ENCODE measurements at places on chromosomes 2 and 18.

DNA sequence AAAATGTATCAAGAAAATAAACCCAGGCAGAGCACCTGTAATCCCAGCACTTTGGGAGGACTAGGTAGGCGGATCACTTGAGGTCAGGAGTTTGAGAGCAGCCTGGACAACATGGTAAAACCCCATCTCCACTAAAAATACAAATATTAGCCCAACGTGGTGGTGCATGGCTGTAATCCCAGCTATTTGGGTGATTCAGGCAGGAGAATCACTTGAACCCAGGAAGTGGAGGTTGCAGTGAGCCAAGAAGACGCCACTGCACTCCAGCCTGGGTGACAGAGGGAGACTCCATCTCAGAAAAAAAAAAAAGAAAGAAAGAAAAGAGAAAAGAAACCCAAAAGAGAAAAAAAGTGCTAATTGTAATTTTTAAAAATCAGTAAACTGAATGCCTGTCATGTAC is 41.4 kb downstream of the DDX18 start:
- no peak for DNase-seq

DNA sequence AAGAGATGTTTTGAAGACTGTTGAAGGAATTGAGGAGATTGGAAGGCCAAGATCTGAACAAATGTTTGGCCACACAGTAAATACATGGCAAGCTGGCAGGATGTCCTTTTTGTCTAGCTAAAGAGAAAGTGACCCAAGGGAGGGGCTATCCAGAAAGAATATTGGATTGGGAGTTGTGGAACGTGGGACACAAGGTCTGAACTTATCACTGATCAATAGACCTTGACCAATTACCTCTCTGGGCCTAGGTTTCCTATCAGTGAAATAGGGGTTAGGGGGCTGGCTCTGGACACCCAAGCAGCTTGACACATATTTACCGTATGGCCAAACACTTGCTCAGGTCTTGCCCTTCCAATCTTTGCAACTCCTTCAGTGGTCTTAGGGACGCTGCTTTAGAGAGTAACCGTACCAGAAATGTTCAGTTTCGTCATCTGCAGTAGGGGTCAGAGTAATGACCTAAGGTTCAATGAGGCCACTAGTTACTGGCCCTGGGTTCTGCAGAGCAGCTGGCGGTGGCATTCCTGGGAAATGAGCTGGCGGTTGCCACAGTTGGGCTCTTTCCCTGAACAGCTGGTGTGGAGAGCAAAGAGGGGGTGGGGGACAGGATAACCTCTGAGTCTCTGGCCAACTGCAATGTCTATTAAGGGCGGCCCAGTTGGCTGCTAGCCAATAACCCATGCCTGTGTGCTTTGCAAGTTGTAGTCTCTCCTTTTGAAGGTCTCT is 70.1 kb upstream of the STPG4 start:
- peak; percentile 9 for DNase-seq

DNA sequence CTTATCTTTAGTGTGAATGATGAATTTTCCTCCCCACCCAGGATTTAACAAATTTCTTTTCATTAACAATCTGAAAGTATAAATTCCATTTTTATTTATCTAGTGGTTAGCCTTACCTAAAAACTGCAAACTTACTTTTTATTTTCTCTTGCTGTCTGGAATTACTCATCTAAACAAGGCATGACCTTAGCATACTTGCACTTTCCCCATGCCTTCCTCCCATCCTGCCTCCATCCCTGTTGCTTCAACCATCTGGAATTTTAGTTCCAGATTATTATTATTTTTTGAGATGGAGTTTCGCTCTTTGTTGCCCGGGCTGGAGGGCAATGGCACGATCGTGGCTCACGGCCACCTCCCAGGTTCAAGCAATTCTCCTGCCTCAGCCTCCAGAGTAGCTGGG is 35.6 kb downstream of the GDF7 start:
- no peak for DNase-seq

GRCh38 chr18:10121028-10121427 is 207.2 kb downstream of the VAPA start:
- no peak for DNase-seq

DNA sequence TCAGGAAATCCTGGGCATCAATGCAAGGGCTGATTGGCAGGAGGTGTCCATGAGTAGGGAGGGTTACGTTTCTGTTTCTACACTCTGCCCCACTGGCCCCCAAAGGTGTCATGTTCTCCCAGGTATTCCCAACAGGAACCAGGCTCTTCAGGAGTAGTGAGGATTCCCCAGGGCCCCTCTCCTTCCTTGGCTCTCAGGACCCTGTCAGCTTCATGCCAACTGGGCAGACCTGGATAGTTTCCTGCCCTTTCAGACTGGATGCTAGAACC is 480.6 kb upstream of the HS6ST1 start:
- DNase-seq = no peak

GRCh38 chr2:44398243-44398897 is 36.6 kb downstream of the CAMKMT start:
- no peak for DNase-seq

- no peak for DNase-seq
Observed at GRCh38 chr2:191892391-191892790, 45.5 kb upstream of the CAVIN2 start.

DNA sequence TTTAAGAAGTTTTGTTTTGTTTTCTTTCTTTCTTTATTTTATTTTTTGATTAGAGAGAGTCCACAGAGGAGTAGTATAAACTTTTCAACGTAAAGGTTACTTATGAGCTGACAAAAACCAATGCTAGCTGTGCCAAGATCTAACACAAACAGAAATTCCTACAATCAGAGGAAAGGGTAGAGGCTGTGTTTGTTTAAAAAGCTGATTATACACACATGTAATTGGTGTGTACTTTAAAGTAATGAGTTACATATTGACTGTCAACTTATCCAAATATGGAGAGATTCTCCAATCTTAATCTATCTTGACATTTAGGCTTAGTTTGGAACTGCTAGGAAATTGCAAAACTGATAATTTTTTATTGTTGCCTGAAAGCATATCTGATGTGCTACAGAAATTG is 63.7 kb upstream of the FAM110C start:
- DNase-seq = no peak

DNA sequence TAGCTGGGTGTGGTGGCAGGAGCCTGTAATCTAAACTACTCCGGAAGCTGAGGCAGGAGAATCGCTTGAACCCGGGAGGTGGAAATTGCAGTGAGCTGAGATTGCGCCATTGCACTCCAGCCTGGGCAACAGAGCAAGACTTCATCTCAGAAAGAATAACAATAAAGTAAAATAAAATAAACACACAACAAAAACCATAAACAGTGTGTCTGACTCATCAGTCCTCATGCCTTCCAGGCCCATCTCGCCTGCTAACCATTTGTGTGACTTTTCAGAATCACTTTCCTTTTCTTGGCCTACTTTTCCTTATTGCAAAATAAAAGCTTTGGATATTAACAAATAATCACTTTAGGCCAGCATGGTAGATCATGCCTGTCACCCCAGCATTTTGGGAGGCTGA is 42.0 kb upstream of the ASXL2 start:
- DNase-seq = no peak

GRCh38 chr2:554444-554843 is 122.8 kb downstream of the TMEM18 start:
- DNase-seq = no peak

GRCh38 chr18:39515299-39515698 is 1949.7 kb upstream of the CELF4 start:
- no peak for DNase-seq

- DNase-seq = no peak
Observed at GRCh38 chr2:42976351-42976750, 184.0 kb upstream of the HAAO start.

DNA sequence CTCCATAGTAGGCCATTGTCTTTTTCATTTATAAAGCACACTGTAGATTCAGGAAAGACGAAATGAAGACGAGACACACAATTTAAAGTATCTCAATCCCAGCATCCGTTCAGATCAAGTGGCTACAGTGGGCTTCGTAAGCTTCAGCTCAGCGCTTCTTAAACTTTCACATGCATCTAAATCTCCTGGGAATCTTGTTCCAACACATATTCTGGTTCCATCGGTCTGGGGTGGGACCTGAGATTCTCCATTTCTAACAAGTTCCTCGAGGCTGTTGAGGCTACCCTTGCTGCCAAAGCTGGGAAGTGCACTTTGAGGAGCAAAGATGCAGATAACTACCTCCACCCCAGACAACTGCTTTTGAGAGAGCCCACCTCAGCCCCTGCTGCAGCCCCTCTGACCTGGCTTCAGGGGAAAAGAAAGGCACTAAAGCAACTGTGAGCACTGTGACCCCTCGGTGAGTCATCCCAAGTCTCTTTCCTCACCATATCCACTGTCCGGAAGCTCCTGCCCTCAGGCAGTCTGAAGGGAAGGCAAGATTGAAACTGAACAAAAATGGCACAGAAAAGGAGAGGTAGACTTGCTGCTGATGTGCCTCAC is 201.1 kb upstream of the FBXO11 start:
- no peak for DNase-seq
